ENCODE measurements at places on chromosomes 3 and 15.

- DNase-seq: no peak
Observed at GRCh38 chr15:66901336-66902100, 163.9 kb upstream of the SMAD3 start.

- no peak for DNase-seq
Observed at GRCh38 chr3:63945558-63946096, 33.4 kb upstream of the SCAANT1 start.

- no peak for DNase-seq
Observed at GRCh38 chr3:121916189-121916588, 22.0 kb downstream of the SLC15A2 start.

DNA sequence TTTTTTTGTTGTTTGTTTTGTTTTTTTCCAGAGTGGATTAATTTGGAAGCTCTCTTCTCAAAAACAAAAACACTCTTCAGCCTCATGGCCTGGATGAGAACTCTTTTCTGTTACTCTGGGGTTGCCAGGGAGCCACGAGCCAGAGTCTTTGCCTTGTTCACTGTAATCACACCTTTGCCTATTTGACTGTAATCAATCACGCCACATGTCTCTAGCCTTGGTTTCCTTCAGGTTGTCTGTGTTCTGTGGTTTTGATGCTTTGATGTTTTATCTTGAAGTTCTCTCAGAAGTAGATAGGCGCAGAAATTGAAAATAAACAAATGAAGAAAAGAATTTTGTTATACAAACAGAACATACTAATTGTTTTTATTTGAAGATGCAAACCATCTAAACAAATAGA is 62.3 kb upstream of the IGF1R start:
- DNase-seq: no peak

DNA sequence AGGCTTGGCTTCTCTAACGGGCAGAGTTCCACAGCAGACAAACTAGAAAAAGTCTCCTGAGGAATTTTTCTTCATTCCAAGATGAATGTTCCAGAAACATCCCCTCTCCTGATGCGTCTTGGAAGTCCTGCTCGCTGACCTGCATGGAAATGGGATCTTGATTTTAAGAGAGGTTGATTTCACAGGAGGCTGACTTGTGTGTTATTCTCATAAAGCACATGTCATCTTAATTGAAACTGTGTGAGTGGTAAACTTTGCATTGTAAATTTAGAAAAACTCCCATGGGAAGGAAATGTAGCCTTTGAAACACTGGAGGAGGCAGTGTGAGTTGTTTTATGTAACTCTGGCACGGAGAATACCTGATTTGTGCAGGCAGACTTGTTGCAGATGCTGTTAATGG is 337.8 kb upstream of the NR2E3 start:
- DNase-seq: no peak

DNA sequence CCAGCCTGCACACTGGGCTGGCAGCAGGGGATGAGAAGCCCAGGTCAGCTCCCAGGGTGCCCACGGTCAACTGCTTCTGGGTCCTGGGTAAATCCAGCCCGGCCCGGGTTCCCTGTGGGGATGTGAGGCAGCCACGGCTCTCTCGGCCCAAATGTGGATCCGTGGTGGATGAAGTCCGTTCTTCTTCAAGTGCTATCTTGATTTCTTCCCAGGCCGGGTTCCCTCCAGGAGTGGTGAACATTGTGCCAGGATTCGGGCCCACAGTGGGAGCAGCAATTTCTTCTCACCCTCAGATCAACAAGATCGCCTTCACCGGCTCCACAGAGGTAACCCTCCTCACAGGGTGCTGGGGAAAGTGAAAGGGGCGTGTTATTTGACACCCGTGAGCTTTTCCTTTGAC is 16.1 kb downstream of the ALDH1A3 start:
- DNase-seq: no peak

- DNase-seq: no peak
Observed at GRCh38 chr3:39028546-39028945, 23.2 kb downstream of the SCN11A start.

DNA sequence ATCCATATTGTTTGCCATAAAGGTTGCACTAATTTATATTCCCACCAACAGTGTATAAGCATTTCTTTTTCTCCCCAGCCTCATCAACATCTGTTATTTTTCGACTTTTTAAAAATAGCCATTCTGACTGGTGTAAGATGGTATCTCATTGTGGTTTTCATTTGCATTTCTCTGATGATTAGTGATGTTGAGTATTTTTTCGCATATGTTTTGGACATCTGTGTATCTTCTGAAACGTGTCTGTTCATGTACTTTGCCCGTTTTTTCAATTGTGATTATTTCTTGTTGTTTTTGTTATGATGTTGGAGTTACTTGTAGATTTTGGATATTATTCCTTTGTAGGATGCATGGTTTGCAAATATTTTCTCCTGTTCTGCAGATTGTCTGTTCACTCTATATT is 46.5 kb downstream of the TP63 start:
- DNase-seq: no peak

DNA sequence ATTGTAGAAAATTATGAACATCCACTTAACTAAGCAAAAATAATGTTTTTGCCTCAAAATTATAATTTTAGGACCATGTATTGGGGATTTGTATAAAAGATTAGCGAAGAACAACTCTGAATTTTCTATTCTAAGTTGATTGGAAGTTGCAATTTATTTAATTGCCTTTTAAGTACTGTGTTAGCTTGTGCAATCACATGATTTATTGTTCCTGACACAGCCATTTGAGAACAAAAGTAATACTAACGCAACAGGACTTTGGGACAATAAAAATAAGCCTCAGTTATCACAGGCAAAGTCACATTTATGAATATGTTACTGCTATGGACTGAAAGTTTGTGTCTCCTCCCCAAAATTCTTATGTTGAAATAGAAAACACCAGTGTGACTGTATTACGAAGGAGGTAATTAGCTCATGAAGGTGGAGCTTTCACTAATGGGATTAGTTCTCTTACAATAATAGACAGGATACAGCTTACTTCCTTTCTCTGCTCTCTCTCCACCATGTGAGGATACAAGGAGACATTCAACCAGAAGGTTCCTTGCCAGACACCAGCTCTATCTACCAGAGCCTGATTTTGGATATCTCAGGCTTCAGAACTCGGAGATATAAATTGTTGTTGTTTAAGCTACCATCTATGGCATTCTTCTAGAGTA is 745.9 kb downstream of the ZBBX start:
- DNase-seq: no peak

DNA sequence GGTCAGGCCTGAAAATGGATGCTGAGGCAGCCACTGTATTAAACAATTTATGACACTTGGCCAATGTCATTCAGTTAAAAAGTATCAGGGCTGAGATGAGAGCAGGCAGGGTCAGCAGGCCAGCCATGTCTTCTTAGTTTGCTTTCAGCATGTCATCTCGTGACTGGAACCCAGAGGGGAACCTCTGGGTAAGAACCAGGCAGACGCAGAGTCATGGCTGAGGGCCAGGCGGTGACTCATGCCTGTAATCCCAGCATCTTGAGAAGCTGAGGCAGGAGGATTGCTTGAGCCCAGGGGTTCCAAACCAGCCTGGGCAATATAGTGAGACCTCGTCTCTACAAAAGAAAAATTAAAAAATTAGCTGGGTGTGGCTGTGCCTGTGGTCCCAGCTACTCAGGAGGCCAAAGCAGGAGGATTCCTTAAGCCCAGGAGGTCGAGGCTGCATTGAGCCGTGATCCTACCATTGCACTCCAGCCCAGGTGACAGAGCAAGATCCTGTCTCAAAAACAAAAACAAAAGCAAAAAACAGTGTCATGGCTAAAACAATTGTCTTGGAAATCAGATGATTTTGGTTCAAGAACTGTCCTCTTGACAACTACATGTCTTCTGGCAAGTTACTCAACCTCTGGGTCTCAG is 11.7 kb downstream of the BCL2L10 start:
- DNase-seq: no peak

GRCh38 chr3:8969241-8969640 is 6.0 kb upstream of the RAD18 start:
- no peak for DNase-seq

DNA sequence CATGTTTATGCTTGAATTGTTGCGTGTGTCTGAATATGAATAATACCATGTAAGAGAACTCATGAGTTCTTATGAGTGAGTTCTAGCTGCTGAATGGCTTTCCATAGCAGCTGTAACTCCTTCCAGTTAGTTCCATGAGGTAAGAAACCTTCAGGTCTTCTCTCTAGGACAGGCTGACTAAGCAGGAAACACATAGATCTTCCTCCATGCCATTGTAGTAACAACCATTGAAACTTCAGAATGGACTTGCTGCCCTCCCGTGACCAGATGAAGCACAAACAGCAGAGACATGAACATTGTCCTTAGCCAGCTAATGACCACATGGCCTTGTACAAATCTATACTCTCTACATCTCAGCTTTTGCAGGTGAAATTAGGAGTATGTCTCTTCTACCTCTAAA is 200.0 kb downstream of the ZNF385D start:
- DNase-seq: no peak

GRCh38 chr3:133859381-133860234 is 36.1 kb downstream of the RAB6B start:
- DNase-seq: no peak

- no peak for DNase-seq
Observed at GRCh38 chr3:28982906-28983305, 298.0 kb upstream of the RBMS3 start.

GRCh38 chr3:23183731-23184130 is 19.4 kb upstream of the UBE2E2 start:
- no peak for DNase-seq

GRCh38 chr3:59540696-59541095 is 490.9 kb upstream of the CFAP20DC start:
- DNase-seq: no peak

DNA sequence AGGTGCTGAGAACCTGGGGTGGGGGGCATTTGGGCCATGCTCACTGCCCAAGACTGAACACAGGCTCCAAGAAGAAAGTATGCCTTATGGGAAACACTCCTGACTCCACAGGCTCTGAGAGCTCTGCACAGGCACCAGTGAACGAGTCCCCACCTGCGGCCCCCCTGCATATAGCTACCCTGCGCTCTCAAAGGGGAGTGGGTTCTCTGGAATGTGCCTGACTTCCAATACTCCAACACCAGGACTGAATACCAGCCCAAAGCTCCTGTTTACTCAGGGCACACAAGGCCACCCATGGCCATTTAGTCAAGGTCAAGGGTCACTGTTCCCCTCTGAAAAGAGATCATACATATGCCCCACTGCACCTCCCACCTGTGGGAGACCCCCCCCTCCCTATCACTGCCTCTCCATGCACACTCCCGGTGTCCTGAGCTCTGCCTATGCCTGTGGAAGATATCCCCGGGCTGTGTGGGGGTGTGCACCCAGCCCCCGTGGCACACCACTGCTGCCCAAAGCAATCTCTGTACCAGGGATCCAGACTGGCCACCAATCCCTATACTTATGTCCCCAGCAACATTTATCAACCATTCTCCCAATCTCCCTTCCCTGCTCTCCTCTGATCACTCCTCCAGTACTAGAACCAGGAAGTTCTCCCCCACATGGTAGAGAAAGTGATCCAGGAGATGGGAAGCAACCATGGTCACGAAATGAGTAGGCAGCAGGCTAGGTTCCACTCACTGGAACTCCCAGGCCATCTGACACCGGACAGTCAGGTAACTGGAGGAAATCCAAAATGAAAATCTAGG is 1.5 kb upstream of the PLXNB1 start:
- DNase-seq: no peak

- DNase-seq: peak; percentile 34
Observed at GRCh38 chr3:123663977-123664376, 79.1 kb upstream of the HACD2 start.

- peak; percentile 0 for DNase-seq
Observed at GRCh38 chr3:38662544-38662943, 13.1 kb upstream of the SCN5A start.

- DNase-seq: no peak
Observed at GRCh38 chr3:197366301-197367044, 68.1 kb upstream of the DLG1 start.

DNA sequence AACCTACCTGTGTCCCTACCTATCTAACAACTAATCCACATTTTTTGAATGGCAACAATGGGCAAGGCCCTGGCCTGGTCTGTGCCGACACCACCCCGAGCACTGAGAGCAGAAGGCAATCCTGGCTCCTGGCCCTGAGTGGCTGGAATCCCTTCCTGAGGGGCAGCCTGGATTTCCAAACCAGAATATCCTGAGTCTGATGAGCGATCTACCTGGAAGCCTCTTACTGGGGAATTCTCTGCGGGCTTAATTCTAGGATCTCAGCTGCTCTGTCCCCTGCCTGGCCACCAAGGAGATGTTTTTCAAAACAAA is 22.1 kb downstream of the ATP2B2 start:
- DNase-seq: no peak

DNA sequence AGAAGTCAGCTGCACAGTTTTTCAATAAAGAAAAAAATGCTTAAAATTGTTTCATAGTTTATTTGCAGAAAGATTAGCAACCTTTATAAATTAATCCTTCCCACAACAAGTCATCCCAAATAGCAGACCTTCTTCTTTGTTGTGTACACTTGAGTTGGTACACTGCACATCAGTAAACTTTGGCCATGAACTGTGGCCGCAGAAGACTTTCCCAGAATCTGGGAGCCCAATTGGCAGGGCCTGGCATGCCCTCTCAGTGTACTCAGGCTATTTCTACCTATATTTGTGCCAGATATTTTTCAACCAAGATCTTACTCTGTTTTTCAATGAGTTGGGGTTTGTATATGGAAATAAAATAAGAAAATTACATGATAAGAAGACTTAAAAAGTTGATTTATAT is 133.1 kb downstream of the DIPK2A start:
- DNase-seq: no peak

DNA sequence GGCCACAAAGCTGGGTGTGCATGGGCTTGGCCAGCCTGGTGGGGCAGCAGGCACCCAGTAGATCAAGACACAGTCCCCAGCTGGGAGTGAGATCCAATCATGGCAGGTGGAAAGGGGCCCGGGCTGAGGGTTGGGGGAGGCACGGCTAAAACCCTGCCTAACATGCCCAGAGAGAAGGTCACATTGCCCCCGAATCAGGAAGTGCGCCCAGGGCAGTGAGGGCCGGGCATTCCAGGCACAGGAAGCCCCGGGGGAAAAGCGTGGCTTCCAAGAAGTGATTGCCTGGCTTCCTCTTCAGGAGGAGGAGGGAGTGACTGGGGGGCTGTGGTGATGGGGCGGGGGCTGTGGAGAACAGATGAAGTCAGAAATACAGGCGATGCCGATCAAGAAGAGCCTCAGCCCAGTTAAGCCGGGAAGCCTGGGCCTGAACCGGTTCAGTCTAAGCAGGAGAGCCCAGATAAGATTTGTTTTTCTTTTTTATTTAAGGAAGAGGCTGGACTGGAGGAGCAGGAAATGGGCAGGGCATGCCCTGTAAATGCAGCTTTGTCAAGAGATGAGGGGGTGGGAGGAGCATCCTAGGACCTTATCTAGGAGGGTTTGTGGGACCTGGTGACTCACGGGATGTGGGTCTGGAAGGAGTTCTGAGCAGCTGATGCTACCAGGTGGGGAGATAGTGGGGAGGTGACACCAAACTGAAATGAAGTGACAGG is 83.9 kb downstream of the CHSY1 start:
- no peak for DNase-seq
